DMS53 (cell line): ENCODE measurements at places on chromosomes 5 and 9.

DNA sequence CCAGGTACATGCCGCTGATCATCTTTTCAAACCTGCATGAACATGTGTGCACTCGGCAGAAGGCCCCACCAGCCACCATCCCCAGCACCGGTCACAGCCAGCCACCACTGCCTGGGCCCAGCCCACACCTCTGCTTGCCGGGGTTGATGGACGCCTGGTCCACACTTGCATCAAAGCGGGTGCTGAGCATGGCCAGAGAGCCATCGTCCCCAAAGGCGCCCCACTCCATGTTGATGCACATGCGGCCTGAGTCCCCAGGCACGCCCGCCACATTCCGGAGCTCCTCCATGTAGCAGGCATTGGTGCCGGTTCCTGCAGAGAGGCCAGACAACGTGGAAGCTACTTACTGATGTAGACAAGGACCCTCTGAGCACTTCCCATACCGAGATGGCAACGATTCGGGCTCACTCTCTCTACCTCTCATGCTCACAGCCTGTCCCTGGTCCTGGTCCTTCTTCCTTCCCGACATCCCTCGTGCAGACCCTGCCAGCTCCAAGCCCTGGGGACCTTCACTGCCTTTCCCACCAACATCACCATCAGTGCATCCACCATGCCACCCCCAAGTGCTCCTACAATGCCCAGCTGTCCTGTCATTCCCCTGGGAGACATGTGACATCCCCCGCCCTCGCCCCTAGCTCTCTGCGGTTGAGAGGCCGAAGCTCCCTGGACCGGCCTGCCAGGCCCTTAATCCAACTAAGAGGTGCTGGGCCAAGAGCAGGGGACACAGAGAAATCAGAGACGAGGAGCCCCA is 17.2 kb downstream of the HK3 start:
- no peak for DNase-seq

- no peak for DNase-seq
Observed at GRCh38 chr9:112621018-112621655, 96.8 kb downstream of the INIP start.

- peak; percentile 73 for DNase-seq
Observed at GRCh38 chr5:101418713-101419118, 515.6 kb upstream of the ST8SIA4 start.

DNA sequence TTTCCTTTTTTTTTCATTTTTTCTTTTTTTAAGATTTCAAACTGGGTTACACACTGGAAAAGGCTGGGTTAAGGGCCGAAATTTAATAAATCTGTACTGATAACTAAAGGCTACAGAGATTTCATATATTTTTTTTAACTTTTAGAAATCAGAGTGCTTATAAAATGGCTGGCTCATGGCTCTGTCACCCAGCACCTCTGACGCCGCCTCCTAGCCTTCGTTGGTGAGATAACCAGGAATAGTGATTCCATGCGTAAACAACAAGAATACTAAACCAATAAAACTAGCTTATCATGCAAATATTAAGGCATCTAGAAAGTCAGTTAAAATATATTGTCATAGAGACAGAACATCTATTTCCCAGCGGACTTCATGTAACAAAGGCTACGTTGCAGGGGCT is 226.4 kb downstream of the NFIB start:
- no peak for DNase-seq

GRCh38 chr9:29806937-29807618 is 2233.8 kb upstream of the C9orf72 start:
- no peak for DNase-seq

DNA sequence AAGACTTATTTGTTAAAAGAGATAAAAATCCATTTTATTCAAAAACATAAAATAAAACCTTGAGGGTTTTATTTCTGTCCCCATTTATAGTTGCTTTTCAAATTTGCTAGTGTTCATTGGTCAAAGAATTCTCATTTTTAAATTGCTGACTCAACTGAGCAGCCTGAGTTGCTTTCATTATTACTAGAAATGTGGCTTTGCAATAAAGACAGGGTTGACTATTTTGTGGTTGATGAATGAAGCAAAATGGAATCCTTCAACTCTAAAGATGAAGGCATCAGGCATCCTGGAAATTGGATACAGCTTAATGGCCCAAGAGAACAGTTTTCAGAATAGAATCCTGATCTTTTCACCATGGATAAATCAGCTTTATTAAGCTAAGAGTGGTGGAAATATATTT is 23.9 kb upstream of the PPP3R2 start:
- no peak for DNase-seq

DNA sequence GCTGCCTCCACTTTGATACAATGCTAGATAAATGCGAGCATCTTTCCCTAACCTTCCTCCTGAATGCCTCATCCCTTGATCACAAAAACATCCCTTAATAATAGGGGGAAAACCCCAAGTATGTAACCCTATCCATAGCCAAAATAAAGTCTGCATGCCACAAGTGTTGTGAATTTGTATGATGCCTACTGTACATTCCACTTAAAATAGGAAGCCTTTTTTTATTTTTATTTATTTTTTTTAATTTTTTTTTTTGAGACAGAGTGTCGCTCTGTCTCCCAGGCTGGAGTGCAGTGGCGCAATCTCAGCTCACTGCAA is 207.0 kb downstream of the AOPEP start:
- DNase-seq, result no peak
